Prostate gland (tissue), 2 donors: ENCODE measurements at places on chromosomes 6 and 20.

DNA sequence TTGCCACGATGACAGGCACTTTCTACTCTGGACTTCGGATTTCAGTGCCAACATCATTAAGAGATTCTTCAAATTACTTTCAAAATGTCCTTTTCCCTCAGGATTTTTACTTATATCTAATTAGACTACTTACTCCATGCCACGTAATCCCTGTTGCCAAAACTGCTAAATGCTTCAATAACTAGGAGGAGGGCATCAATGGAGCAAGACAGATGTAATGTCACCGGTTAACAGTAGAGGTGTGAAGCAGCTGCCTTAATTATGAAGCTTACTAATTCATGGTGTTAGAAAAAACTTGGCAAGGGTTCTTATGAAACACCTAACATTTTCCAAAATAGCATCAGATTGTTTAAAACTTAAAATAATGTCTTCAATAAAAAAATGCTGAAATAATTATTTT, 111.2 kb upstream of the SIM1 start:
- DNase-seq, result no peak

DNA sequence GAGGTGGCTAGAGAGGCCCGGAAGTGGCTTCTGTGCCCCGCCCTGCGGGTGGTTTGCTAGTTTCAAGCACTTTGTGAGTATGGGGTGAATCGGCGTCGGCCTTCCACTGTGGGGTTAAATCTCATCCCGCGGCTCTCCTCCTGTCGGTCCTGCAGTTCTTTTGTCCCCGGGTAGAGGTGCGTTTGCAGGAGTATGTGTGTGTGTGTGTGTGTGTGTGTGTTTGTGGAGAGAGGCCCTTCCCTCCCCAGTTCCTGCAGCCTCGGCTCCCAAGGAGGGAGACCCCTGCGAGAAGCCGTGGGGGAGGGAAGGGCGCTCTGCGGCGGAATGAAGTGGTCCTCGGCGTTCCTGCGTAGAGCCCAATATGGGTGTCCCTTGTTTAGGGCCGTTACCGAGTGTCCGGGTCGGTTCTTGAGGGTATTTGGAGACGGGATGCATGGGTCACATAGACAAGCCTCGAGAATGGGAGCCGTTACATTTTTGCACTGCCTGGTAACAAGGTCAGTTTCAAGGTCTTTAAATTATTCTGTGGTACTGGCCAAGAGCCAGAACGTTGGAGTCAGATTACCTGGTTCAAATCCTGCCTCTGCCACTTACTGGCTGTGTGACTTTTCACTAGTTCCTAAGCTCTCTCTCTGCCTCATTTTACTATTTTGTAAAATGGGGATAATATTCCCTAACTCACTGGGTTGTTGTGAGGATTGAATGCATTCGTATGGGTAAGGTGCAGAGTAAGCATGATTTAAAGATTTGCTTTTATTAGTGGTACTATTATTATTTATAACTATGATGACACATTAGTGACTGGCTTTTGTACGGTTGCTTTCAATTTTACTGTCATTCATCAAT, at the start of gene ZKSCAN3:
Gene ZKSCAN3, plus strand, starts transcription at position 56 of the 846 bp plus-strand sequence. CDS start 9,640 bp downstream, outside the sequence.
- peak; percentile 83 for DNase-seq

GRCh38 chr6:151196555-151196954, 43.2 kb upstream of the AKAP12 start:
- no peak for DNase-seq

DNA sequence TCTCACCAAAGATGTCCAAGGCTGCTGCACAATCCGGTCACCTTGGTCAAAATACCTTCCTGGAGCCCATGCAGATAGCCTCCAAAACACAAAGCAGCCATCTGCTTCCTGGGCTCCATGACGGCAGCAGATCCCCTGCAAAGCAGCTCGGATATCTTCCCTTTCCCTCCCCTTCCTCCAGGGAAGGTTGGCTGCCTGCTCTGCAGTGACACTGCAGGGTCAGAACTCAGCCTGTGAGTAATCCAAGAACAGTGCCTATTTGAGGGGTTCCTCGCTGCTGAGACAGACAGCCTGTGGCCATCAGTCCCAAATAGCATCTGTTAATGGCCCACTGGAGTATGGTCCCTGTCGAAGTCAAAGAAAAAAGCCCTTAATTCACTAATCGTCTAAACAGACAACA, 270.8 kb downstream of the PREX1 start:
- DNase-seq, result no peak

GRCh38 chr6:4256969-4257368, 121.6 kb upstream of the ECI2 start:
- DNase-seq, result no peak
